ENCODE measurements at places on chromosomes 13 and 19. TPM values are rescaled to one million over a fixed set of nuclear protein-coding genes. Genes with fewer than 3 reads are reported as not detected.

DNA sequence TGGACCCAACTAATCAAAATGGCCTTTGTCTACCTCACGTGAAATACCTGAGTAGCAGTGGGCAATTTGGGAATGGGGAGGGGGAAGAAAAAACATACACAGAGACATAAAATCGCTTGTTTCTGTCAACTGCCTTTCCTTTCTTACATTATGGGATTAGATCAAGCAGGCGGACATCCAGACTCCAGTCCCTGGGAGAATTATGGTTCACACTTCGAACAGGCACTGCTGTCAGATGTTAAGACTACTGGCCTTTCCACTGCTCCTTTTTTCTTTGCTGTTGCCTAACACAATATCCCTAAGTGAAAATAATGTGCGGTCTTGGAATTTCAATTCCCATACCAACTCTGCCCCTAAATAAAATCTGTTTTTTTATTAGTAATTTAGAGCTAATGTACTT lies 1719.7 kb upstream of the SLC10A2 start:
- H3K36me3 ChIP-seq = no peaks in the 10 kb centered on the region
- DNase-seq = no peak
- H3K4me3 ChIP-seq = no peak overlapping the region

DNA sequence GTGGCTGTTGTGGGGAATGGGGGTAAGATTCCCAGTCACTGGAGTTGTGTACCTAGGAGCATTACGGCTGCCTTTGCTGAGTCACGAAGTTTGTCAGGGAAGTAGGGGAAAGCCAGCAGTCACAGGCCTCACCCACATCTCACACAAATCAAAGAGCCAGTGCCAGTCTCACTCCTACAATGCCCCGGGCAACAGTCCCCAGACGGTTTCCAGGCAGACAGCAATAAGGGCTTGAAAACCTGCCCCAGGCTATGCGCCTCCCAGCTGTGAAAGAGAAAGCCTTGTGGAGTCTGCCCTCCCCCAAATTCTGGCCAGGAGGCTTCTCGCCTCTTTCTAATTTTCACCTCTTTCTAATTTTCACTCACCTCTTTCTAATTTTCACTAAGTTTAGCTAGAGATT lies 142.3 kb upstream of the EDNRB start:
- no peaks in the 10 kb centered on the region for H3K36me3 ChIP-seq
- DNase-seq = no peak
- H3K27me3 ChIP-seq = no peaks in the 10 kb centered on the region
- H3K4me1 ChIP-seq = no peaks in the 10 kb centered on the region
- H3K27ac ChIP-seq = no peak overlapping the region

GRCh38 chr13:82800391-82800790 lies 1081.9 kb downstream of the SLITRK1 start:
- no peaks in the 10 kb centered on the region for H3K36me3 ChIP-seq
- no peaks in the 10 kb centered on the region for H3K27me3 ChIP-seq
- no peaks in the 10 kb centered on the region for H3K4me1 ChIP-seq
- DNase-seq = no peak
- no peak overlapping the region for H3K27ac ChIP-seq
- no peak overlapping the region for H3K4me3 ChIP-seq

Gene ZNF160
- 150 TPM for total RNA-seq

- no peaks in the 10 kb centered on the region for H3K4me1 ChIP-seq
- H3K4me3 ChIP-seq = no peak overlapping the region
- H3K36me3 ChIP-seq = no peaks in the 10 kb centered on the region
- no peaks in the 10 kb centered on the region for H3K27me3 ChIP-seq
These were observed 756.5 kb upstream of the KLHL1 start for GRCh38 chr13:70864731-70865130.

DNA sequence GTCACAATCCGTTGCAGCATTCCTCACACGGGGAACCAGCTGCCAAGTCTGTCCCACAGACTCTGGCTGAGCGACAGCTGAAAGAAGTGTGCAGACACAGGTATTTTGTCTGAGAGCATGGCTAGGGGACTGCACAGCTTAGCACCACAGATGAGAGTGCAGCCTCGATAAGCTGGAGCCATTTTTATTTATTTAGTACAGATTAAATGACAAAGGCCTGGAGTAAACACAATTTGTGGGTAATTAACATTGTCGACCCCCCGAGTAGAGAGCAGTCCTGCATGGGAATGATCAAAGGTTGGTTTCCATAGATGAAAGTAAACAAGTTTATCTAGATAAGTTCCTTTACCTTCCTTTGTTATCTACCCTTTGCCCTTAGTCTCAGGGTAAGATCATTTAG lies 836.2 kb downstream of the DACH1 start:
- H3K27ac ChIP-seq = no peak overlapping the region
- no peak overlapping the region for H3K4me3 ChIP-seq
- DNase-seq = no peak
- no peaks in the 10 kb centered on the region for H3K36me3 ChIP-seq

GRCh38 chr19:10327793-10328192 lies 5.5 kb downstream of the RAVER1 start:
- H3K27ac ChIP-seq = no peak overlapping the region
- DNase-seq = no peak
- H3K27me3 ChIP-seq = no peaks in the 10 kb centered on the region
- no peak overlapping the region for H3K4me3 ChIP-seq
- peaks cover 19% of the 10 kb centered on the region for H3K4me1 ChIP-seq

Gene TEX26
- total RNA-seq = not detected

Gene SIGLEC9
- 27.8 TPM for total RNA-seq

DNA sequence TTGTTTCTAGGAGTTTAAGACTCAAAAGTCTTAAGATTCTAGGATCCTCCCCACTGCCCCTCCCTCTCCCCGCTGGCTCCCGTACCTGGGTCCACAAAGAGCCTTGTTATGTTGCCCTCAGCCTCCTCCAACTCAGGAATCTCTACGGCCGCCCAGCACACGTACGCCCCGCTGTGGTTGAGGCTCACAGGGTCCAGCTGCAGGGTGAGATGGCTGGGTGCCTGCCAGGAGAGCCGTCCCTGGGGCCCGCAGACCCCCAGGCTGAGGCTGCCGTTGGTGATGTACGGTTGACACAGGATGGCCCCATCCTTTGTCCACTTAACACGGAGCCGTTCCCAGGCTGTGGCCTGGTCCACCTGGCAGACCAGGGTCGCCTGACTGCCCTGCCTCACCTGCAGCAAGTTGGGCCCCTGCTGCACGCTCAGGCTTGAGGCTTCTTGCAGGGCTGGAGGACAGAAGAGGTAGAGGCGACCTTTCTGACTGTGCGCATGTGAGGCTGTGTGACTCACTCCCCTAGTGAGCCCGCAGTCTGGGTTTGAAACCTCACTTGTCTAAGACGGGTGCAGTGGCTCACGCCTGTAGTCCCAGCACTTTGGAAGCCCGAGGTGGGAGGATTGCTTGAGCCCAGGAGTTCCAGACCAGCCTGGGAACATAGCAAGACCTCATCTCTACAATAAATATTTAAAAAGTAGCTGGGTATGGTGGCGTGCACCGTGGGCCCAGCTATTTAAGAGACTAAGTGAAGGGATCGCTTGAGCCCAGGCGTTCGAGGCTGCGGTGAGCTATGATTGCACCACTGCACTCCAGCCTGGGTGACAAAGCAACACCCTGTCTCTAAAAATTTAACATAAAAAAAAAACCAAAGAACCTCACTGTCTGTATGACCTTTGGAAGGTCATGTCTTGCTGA lies 4.0 kb downstream of the TMIGD2 start:
- no peaks in the 10 kb centered on the region for H3K4me1 ChIP-seq
- DNase-seq = no peak
- H3K27ac ChIP-seq = no peak overlapping the region
- no peak overlapping the region for H3K4me3 ChIP-seq
- no peaks in the 10 kb centered on the region for H3K36me3 ChIP-seq
- no peaks in the 10 kb centered on the region for H3K27me3 ChIP-seq

GRCh38 chr13:21550918-21551317 lies 53.1 kb downstream of the MICU2 start:
- no peak for DNase-seq
- no peaks in the 10 kb centered on the region for H3K36me3 ChIP-seq
- H3K27me3 ChIP-seq = no peaks in the 10 kb centered on the region
- H3K4me1 ChIP-seq = peaks cover 3% of the 10 kb centered on the region

GRCh38 chr13:37870895-37871550 lies 1.5 kb upstream of the TRPC4 start:
- no peak overlapping the region for H3K27ac ChIP-seq
- DNase-seq = no peak
- H3K4me1 ChIP-seq = peaks cover 15% of the 10 kb centered on the region
- H3K36me3 ChIP-seq = no peaks in the 10 kb centered on the region

Gene CDX2
- total RNA-seq = not detected

Gene CCDC70
- total RNA-seq = not detected

GRCh38 chr13:112928972-112929782 lies 39.8 kb upstream of the MCF2L start:
- H3K27ac ChIP-seq = no peak overlapping the region
- no peaks in the 10 kb centered on the region for H3K36me3 ChIP-seq
- H3K4me3 ChIP-seq = no peak overlapping the region
- DNase-seq = peak; percentile 44
- peaks cover 9% of the 10 kb centered on the region for H3K4me1 ChIP-seq
- H3K27me3 ChIP-seq = no peaks in the 10 kb centered on the region

GRCh38 chr19:43501661-43502418 lies 2.7 kb downstream of the PHLDB3 start:
- peaks cover 21% of the 10 kb centered on the region for H3K36me3 ChIP-seq
- no peaks in the 10 kb centered on the region for H3K27me3 ChIP-seq
- H3K27ac ChIP-seq = no peak overlapping the region

GRCh38 chr19:1019980-1020867 lies 699 bp downstream of the TMEM259 start:
- peaks cover 66% of the 10 kb centered on the region for H3K4me1 ChIP-seq
- DNase-seq = no peak
- no peaks in the 10 kb centered on the region for H3K36me3 ChIP-seq
- peak overlapping the region; percentile 96 for H3K27ac ChIP-seq
- H3K4me3 ChIP-seq = peak overlapping the region; percentile 98

GRCh38 chr19:3204646-3205275 lies 19.0 kb downstream of the NCLN start:
- no peak overlapping the region for H3K4me3 ChIP-seq
- H3K27ac ChIP-seq = no peak overlapping the region
- DNase-seq = peak; percentile 74
- H3K36me3 ChIP-seq = peaks cover 60% of the 10 kb centered on the region
- H3K4me1 ChIP-seq = no peaks in the 10 kb centered on the region

Gene TECR
- total RNA-seq = 54.0 TPM

DNA sequence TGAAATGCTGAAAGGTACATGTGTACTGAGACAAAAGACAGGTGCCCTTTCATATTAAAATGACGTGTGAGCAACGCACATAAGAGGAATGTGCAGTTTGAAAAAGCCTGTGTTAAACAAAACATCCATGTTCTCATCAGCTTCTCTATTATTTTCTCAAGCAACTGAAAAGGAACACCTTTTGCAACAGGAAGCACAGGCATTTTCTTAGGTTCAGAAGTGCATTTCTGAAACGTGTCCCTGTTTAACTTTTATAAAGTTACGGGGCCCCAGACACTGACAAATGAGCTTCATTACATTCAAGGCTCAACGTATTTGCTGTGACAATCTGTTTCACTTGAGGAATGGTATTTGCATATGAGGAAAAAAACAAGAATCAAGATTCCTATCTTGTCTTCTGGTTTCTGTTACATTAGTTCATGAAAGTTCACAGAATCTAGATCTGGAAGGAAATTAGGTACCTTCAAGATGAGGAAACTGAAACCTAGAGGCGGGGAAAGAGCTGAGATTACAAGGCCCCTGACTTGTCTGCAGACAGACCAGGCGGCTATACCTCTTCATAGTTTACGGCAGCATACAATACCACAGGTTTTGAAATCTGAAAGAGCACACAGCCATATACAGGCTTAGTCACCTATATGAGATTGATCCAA lies 431.7 kb downstream of the KLF12 start:
- no peak for DNase-seq
- no peaks in the 10 kb centered on the region for H3K36me3 ChIP-seq
- H3K27me3 ChIP-seq = no peaks in the 10 kb centered on the region
- H3K4me3 ChIP-seq = no peak overlapping the region

DNA sequence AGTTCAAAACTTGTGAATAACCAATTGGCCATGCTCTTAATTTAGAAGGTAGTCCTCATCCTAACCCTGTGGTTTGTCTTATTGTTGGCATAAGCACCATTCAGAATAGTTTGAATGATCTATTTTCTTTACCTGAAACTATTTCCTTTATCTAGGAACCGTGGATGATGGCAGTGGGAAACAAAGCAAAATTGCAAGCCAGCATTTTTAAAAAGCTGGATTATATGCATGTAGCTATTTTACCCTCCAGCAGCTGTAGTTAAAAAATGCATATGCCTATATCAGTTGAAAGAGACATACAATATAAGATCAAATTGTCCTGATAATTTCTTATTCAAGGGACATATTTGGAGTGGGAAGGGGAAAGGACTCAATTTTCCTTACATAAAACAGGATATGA lies 19.3 kb downstream of the ZNF613 start:
- no peaks in the 10 kb centered on the region for H3K27me3 ChIP-seq
- no peak for DNase-seq
- H3K27ac ChIP-seq = no peak overlapping the region
- H3K36me3 ChIP-seq = peaks cover 42% of the 10 kb centered on the region
- H3K4me3 ChIP-seq = no peak overlapping the region
- no peaks in the 10 kb centered on the region for H3K4me1 ChIP-seq

Gene CBY2
- total RNA-seq = not detected

DNA sequence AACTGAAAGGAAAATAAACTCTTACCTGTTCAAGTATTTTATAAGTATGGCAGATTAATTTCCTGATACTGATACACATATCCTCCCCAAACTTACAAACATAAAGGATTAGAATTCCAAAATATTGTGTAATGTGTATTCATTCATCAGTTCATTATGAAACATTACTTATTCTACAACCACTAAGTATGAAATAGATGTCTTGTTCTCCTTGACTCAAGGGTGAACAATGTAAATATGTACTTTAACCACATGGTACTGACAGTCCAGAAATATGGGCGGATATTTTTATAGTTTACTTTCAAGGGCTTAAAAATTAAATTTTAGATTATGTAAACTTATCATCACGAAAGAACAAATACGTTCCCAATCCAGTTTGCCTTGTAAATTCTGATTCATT lies 334.0 kb downstream of the LIG4 start:
- no peaks in the 10 kb centered on the region for H3K36me3 ChIP-seq
- H3K4me3 ChIP-seq = no peak overlapping the region
- no peak for DNase-seq
- no peaks in the 10 kb centered on the region for H3K4me1 ChIP-seq

GRCh38 chr13:74168263-74168675 lies 34.1 kb upstream of the KLF12 start:
- no peaks in the 10 kb centered on the region for H3K4me1 ChIP-seq
- H3K36me3 ChIP-seq = no peaks in the 10 kb centered on the region
- no peak for DNase-seq
